NCI-H1105 (cell line): ENCODE measurements at places on chromosomes 5 and 9.

DNA sequence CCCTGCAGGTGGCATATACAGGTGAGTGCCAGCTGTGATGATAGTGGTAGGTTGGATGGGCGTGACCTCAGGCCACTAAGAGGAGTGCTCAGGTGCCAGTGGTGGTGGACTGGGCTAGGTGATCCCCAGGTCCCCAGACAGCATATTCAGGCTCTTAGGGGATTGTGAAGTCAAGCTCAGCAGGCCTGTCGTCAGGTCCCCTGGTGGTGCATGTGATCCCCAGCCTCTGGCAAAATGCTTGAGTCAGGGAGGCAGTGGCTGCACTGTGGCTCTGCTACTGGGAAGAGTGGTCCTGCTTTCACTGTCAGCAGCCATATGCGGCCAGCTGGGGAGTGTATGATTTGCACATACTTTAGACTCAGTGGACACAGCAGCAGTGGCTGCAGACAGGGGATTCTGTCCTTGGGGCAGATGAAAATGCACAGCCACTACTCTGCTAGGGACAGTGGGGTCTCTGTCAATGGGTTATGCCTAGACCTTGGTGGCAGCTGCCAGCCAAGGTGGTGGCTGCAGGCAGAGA lies 31.6 kb upstream of the CTSL start:
- no peak for DNase-seq

DNA sequence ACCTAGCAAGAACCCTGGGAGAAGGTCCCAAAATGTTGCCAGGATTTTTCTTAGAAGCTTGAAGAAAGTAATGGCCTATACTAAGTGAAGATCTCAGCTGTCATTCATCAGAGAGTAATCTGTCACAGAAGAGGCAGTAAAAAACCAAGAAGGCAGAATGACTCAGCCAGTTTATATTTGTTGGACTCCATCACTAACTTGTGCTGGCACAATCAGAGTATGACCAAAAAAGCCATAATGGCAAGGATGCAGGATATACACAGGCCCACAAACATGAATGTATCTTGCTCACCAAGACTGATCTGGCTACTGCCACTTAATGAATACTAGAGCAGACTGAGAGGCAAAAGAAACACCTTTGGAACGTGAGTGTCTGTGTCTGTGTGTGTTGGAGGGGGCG lies 104.0 kb upstream of the POU5F2 start:
- no peak for DNase-seq

DNA sequence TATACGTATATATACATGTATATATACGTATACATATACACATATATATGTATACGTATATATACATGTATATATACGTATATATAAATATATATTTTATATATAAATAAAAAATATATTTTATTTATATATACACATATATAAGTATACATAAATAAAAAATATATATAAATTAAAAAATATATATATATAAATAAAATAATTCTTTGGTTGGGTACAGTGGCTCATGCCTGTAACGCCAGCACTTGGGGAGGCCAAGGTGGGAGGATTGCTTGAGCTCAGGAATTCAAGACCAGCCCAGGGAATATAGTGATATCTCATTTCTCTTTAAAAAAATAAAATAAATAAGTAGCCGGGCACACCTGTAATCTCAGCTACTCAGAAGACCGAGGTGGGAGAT lies 155.0 kb downstream of the CDC42SE2 start:
- DNase-seq, result no peak

DNA sequence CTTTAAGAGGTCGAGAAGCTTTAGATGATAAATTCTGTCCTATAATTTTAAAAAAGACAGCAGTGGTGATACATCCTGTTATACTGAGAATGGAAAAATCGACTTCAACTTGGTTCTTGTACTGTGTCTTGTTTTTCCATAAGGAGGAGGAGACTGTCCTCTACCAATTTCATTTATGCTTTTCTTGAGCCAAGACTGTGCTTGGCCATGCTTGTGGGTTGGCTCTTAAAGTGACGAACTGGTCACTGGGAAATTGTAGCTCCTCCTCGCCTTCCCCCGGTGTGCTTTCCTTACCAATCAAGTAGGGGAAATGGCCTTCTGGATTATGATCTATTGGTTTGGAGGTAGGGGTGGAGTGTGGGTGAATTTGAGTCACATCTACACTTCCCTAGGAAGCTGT lies 67.1 kb upstream of the HSPB3 start:
- no peak for DNase-seq

DNA sequence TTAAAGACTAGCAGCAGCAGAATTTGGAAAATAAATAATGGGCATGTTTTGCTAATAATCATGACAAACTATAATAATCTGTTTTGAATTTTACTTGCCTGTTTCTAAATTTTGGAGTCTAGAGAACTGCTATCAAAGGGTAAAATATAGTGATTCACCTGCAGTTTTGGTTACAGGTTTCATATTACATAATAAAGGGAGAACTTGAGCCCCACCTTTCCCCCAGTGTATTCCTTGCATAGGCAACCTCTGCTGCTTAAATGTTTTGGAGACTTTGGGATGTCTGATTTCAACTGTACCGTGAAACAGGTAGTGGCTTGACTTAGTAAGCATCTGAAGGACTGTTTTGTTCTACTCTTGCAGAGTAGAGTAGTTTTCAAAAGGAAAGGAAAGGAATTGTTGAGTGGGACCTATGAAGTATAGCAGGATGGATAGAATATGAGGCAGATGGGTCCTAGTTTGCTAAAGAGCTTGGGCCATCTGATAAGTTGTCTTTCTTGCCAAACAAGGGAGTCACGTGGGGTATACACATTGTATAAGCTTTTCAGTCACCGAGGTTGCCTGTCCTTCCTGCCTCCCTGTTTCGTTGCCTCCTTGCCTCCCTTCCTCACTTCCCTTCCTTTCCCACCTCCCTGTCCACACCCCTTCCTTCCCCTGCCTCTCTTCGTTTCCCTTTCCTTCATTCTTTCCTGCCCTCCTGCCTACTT lies 19.1 kb downstream of the CREBRF start:
- no peak for DNase-seq

DNA sequence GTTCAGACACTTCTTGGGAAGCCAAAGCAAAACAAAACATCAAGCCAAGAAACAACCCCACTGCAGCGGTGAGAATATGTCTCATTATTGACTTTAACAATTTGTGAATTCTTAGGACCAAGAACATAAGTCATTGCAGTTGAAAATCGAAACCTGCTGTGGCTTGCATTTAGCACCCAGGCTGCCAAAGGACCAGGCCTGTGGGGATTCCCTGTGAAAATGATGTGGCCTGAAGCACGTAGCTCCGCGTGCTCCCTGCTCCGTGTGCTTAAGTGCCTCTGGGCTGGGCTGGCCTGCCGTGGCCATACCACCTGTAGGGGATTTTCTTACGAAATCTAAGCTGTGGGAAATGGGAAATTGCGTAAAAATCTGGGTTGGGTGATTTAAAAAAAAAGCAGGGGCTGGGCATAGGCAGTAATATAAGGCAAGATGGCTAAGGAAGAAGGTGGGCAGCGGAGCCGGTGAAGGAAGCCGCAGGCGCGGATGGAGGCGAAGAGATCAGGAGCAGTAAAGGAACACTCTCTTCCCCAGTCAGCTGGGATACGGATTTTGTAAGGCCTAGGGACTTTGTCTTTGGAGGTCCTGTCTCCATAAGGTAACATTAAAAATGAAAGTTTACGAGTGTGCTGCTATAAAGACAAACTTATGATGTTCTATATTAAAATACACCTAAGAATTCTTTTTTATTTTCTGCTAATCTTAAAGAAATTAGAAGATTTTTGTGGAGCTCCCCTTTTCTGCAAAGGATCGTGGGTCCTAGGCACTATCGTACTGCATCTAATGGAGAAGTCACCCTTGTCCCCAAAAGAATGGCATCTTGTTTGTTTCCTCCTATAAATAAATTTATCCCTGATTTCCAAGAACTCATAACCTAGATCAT lies 189.6 kb upstream of the SEMA6A start:
- no peak for DNase-seq

GRCh38 chr5:90601468-90601867 lies 42.9 kb downstream of the ADGRV1 start:
- DNase-seq, result no peak

- DNase-seq, result no peak
Observed at GRCh38 chr5:32432633-32433032, 11.9 kb downstream of the ZFR start.

DNA sequence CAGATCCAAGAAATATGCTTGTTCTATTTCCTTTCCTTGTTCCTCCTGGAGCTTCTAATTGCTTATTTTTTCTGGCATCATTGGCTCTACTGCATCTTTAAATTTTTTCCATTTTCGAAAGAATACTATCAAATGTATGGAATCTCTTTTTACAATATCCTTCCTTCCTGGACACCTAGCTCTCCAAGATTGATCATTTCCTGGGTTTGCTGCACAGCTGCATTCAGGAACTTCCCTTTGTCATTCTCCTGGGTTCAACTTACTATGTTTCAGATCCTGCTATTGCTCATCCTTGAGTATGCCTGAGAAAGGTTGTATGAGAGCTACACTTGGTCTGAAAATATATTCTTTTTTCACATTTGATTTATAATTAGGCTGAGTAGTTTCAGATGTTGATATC lies 73.7 kb upstream of the ERCC6L2 start:
- no peak for DNase-seq

DNA sequence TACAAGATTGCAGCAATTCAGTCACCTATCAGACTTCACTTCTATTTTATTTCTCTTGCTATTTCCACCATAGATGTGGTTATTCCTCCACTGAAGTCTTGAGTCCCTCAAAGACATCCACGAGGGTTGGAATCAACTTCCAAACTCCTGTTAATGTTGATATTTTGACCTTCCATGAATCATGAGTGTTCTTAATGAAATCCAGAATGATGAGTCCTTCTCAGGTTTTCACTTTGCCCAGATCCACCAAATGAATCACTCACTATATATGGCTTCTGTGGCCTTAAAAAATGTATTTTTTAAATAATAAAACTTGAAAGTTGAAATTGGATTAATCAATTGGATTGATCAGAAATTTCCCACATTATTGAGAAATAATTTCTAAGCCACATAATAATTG lies 1821.0 kb downstream of the EFNA5 start:
- DNase-seq, result no peak

DNA sequence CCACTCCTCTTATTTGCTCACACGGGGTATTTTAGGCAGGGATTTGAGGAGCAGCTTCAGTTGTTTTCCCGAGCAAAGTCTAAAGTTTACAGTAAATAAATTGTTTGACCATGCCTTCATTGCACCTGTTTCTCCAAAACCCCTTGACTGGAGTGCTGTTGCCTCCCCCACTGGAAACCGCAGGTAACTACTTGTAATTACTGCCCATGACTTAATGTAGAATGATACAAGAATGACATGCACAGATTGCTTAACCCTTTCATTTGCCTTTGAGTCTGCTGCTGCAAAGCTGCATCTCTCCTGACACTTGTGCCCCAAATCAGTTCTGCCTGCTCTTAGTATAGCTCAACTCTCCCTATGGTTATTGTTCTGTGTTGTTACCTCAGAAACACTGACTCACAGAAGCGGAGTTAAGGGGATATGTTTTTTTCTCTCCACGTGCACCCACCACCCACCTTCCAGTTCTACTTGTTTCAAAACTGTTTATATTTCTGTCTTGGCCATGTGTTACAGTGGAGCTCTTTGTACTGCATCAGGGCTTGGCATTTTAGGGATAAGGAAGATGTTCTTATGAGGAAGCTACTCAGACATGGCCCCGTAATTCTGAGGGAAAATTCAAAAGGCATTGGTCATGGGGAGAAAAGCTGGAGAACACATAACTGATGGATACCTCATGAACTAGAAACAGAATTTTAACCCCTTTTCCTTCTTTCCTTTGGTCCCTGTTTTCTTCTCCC lies 2.3 kb downstream of the ADRB2 start:
- no peak for DNase-seq

DNA sequence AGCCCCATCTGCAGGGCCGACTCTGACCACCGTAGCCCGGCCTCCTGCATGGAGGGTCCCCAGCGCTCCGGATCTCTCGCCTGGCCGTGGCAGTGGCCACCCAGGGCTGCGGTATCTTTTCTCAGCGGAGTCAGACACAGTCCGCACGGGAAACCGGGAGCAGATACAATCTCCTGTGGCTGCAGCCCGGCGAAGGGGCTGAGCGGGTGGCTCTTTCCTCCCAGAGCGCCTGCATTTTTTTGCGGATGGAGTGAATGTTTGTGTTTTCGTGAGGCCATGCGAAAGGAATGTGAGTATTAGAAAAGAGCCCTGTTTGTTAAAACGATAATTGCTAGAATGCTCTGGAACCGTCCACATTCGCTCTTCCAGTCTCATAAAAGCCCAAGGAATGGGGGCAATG lies 53.4 kb upstream of the PTCH1 start:
- DNase-seq, result no peak

- DNase-seq, result no peak
Observed at GRCh38 chr9:123925819-123926218, 4.1 kb downstream of the DENND1A start.

GRCh38 chr5:132765311-132766019 lies 11.6 kb downstream of the SEPTIN8 start:
- no peak for DNase-seq

DNA sequence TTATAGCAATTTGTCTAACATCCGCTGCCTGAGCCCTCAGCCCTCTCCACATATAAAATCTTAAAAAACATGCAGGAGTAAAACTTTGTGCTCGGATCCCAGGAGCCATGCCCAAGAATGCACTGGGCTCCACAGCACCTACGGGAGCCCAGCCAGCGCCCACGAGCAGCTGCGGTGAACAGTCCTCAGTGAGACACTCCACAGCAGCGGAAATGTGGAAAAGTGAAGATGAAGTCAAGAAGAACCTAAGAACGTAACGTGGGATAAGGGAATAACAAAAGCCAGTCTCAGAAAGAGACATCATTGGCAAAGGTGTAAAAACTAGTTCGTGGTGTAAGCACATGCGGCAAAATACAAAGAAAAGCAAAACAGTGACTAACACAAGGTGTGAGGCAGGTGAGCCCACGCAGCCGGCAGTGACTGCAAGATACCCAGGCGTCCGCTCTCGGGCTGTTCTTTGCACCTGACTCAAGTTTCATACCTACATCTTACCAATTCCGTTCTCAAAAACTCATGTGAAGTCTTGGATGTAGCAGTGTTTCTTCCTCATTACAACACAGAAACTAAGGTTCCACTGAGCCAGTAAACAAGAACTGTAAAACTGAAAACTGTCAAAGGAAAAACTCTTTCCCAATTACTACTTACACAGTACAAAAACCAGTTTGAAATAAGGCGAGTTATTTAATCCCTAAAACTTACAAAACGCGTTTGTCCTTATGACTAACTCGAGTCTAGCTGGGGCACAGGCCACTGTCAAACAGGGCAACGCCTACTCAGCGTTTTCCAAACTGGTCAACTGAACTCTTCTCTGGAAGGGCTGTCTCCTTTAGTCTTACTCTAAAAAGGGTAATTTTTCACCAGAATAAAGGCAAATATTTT lies 1.7 kb downstream of the CAMSAP1 start:
- DNase-seq, result no peak

DNA sequence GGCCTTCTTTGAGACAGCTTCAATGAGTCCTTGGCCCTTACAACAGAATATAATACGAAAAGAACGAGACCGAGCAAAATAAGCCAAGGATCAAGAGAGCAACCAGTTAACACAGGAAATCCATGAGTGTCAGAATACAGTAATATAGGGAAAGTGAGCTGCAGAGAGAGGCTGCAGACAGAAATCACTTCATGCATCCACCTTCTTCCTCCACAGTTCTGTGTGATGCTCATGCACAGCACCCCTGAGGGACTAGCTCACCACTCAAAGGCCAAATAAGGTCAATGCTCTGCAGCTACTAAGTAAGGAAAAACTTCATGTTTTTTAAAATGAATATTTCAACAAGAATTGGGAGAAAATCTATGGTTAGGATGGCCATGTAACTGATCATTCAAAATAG lies 257.1 kb downstream of the MCTP1 start:
- DNase-seq, result no peak

GRCh38 chr5:167899490-167900070 lies 391.9 kb upstream of the WWC1 start:
- no peak for DNase-seq
